ENCODE measurements at places on chromosomes 4 and X.

DNA sequence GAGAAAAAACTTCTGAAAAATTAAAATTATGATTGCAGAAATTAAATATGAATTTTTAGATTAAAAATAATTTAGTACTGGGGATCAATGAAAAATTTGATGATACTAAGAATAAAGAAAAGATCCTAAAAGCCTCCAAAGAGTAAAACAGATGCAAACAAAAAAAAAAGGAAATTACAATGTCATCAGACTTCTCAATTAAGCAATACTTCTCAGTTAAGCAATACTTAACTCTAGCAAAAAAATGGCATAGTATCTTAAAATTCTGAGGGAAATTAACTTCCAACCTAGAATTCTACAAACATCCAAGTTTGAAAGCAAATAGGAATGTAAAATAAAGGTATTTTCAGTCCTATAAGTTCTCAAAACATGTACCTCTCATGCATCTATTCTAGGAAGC lies 141.2 kb upstream of the INTU start:
- no peak for DNase-seq

- no peak for DNase-seq
Measured at GRCh38 chr4:25743971-25744370, 88.3 kb downstream of the SLC34A2 start.

DNA sequence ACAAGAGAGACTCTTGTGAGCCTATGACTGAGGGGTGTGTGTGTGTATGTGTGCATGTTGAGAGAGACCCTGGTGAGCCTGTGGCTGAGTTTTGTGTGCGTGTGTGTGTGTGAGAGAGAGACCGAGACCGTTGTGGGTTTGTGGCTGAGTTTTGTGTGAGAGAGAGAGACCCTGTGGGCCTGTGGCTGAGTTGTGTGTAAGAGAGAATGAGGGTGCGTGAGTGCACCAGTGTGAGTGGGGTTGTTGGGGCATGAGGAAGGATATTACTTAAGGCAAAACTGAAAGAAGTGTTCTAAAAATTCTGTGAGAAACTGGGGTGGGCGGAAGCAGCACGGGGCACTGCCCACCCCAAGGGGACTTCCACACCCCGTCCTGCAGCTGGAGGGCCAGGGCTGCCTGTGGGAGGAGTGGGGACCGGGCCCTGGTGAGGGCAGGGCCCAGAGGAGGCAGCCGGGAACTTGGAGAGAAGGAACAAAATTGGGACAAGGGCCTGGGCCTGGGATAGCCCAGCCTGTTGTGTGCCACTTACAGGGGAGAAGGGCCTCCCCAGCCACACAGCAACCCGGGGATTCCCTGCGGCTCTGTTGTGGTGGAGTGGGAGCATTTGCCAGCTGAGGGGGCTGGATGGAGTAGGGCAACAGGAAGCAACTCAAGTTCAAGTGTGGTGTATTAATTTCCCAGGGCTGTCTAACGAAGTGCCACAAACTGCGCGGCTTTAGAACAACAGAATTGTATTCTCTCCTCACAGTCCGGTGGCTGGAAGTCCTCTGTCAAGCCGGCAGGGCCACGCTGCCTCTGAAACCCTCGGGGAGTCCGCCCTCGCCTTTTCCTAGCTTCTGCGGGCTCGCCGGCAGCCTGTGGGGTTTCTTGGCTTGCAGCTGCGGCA lies 22.1 kb downstream of the TMEM131L start:
- no peak for DNase-seq

- DNase-seq = no peak
Measured at GRCh38 chr4:131613086-131613823, 1535.8 kb upstream of the PCDH10 start.

GRCh38 chr4:168887809-168888208 lies 122.2 kb downstream of the CBR4 start:
- DNase-seq = no peak

DNA sequence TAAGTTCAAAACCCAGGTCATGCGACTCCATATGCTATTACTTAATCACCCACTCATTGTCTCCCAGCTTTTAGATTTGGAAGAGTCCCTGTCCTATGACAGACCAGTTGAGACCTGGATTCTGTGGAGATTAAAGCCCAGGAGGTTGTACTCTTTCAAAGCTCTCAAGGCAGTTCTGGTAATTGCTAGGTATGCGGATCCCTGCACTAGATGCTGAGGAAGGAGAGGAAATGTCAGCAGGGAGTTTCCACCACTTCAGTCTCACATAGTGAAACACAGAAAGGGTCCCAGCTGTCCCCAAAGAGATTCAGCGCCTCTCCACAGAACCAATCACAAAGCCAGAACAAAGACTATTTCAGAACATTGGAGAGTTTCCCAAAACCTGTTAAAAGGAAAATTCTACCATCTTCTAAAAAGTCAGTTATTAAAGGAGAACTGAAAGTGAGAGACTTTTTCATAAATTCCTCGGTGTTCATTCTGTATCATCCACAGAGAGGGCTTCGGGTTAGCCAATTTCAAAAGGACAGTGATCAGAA lies 53.4 kb downstream of the IRF2 start:
- no peak for DNase-seq
